ENCODE measurements at places on chromosomes 16 and 17.

- DNase-seq: no peak
These were observed 9.9 kb upstream of the HOXB13 start for GRCh38 chr17:48738424-48738802.

- DNase-seq: no peak
These were observed 637 bp upstream of the CLN3 start for GRCh38 chr16:28492511-28492910.

DNA sequence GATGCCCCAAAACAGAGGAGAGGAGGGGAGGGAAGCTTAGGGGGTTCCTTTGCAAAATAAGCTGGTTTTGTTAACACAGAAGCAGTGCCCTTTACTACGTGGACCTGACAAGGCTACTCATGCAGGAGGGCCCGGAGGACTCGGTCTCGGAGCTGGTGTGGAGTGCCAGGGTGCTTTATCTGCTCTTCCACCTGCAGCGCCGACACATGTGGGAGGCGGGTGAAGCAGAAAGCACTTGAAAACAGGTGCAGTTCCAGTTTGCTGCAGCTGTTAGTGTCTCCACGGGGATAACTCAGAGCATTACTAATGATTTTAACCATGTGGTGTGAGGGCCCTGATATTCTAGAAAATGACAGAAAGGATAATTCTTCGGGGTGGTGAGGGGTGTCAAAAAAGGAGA, 35.0 kb upstream of the MNT start:
- DNase-seq: peak; percentile 48

DNA sequence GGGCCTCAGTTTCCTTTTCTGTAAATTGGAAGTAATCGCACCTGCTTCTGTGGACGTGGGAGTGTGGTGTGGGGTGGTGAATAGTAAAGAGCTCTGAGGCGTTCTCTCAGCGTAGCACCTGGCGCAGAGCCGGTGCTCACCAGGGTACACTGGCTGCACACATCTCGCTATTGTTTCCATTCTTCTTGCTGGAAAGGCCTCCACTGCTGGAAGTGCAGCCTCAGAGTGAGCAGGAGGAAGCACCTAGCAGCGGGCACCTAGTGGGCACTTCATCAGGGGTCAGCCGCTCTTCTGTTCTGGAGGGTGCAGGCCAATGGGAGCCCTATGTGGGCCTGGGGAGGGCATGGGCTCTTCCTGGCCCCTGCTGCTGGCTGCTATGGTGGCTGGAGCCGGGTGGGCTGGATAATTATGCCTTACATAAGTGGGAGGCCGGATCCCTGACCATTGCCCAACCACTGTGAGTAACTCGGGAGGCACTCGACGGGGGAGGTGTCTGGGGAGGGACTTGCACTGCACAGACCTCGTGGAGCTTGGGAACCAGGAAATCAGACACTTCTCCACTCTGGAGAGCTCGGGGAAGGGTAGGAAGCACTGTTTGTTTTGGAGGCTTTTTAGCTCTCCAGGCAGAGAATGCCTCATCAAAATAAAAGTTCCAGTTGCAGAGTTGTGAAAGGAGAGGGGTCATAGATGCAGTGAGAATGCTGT, 1.7 kb downstream of the MAP2K3 start:
- DNase-seq: peak; percentile 91

- no peak for DNase-seq
These were observed 3.3 kb upstream of the KLHL11 start for GRCh38 chr17:41868568-41868967.

DNA sequence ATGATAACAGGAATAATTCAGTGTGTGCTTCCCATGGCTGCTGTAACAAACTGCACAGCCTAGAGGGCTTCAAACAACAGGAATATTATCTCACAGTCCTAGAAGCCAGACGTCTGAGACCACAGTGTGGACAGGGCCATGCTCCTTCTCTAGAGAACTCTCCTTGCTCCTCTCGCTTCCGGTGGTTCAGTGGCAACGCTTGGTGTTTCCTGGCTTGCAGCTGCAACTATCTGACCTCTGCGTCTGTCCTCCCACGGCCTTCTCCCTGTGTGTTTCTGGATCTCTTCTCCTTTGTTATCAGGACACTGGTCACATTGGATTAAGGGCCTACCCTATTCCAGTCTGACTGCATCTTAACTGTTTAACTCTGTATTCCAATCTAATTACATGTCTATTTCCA, 414.3 kb downstream of the MAF start:
- no peak for DNase-seq
